Caco-2 (cell line): ENCODE measurements at places on chromosomes 3 and 15. TPM values are rescaled to one million over a fixed set of nuclear protein-coding genes. Genes with fewer than 3 reads are reported as not detected.

- H3K36me3 ChIP-seq = no peaks in the 10 kb centered on the region
- peaks cover 85% of the 10 kb centered on the region for H3K4me1 ChIP-seq
- H3K27me3 ChIP-seq = no peaks in the 10 kb centered on the region
- DNase-seq = no peak
- peak overlapping the region; percentile 83 for H3K27ac ChIP-seq
These were observed 2.8 kb upstream of the VILL start for GRCh38 chr3:37987751-37988179.

GRCh38 chr3:46098319-46098761 is 71.1 kb upstream of the XCR1 start:
- no peak overlapping the region for H3K27ac ChIP-seq
- no peaks in the 10 kb centered on the region for H3K36me3 ChIP-seq

DNA sequence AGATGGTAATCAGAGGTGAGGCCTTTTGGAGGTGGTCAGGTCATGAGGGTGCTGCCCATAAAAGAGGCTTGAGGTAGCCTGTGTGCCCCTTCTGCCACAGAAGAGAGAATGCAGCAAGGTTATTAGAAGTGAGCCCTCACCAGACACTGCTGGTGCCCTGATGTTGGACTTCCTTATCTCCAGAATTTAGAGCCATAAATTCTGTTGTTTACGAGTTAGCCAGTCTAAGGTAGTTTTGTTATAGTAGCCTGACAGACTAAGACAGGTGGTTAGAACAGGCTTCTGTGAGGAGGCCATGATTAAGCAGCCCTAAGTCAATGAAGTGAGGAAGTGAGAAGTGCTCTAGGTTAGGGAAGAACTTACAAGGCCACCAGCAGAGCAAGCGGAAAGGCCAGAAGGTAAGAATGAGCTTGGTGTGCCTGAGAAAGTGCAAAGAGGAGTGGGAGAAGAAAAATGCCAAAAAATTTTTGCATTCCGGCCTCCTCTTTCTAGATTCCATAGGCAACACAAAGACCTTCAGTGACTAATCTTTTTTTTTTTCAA is 44.2 kb upstream of the STT3B start:
- H3K4me3 ChIP-seq = no peak overlapping the region
- peak overlapping the region; percentile 46 for H3K27ac ChIP-seq
- no peaks in the 10 kb centered on the region for H3K36me3 ChIP-seq
- peaks cover 38% of the 10 kb centered on the region for H3K4me1 ChIP-seq
- peak; percentile 20 for DNase-seq

DNA sequence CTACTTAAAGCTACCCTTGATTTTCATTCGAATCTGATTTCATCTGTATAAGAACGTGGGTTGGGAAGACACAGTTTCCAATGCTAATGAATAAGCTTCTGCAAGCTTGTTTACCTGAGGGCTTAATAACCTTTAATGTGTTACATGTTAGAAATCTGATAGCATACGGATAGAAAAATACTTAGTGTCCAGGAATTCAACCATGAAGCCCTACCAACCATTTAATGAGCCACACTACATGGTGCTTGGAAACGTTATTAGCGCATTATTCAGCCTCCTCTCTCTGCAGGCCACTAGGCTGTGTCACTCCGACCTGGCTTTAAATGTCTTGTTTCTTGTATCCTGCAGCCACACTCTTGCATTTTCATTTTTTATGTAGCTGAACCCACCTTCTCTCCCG is 1.6 kb downstream of the FAM81A start:
- H3K36me3 ChIP-seq = no peaks in the 10 kb centered on the region
- H3K27ac ChIP-seq = no peak overlapping the region

DNA sequence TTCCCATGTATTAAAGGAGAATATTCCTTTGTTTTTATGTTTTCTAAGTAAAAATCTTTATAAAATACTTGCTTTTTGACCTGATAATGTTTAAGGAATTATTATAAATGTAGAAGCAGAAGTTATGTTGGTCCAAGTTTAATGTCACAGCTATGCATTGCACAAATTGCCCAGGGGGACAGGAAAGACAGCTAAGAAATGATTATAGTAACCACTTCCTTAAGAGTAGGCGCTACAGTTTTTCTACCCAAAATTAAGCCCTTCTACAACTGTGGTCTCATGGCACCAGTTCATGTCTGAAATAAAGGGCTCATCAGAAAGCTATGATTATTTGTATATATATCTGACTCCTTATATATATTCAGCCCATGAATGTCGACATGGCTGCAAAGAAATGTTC is 176.4 kb downstream of the GBE1 start:
- H3K27me3 ChIP-seq = no peaks in the 10 kb centered on the region
- no peak overlapping the region for H3K27ac ChIP-seq
- no peak overlapping the region for H3K4me3 ChIP-seq
- H3K4me1 ChIP-seq = no peaks in the 10 kb centered on the region

- H3K4me1 ChIP-seq = peaks cover 9% of the 10 kb centered on the region; the same call in 1 of the 2 replicates
- H3K36me3 ChIP-seq = no peaks in the 10 kb centered on the region; the same call in 1 of the 2 replicates
- DNase-seq = no peak
- peak overlapping the region; percentile 83 for H3K4me3 ChIP-seq
- no peaks in the 10 kb centered on the region for H3K27me3 ChIP-seq
These were observed 11.8 kb downstream of the XXYLT1 start for GRCh38 chr3:195259154-195259474.

DNA sequence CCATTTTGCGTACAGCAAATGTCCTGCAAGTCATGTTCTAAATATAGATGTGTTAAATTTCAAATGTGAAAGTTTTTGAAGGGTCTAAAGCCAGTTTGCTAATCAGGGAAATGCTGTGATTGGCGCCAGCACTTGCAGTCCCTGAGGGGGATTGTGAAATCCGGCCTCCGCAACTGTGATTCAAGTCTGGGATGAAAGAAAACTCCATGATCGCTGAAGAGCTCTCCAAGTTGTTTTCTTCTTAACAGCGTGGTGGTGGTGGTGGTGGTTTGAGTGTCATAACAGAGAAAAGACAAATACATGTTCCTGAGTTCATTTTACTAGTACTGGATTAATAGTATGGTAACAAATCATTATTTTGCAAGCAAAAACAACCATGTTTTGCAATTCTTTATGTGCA is 51.8 kb downstream of the MITF start:
- no peaks in the 10 kb centered on the region for H3K36me3 ChIP-seq
- peaks cover 7% of the 10 kb centered on the region; the same call in 1 of the 2 replicates for H3K4me1 ChIP-seq
- DNase-seq = no peak
- no peak overlapping the region for H3K27ac ChIP-seq

DNA sequence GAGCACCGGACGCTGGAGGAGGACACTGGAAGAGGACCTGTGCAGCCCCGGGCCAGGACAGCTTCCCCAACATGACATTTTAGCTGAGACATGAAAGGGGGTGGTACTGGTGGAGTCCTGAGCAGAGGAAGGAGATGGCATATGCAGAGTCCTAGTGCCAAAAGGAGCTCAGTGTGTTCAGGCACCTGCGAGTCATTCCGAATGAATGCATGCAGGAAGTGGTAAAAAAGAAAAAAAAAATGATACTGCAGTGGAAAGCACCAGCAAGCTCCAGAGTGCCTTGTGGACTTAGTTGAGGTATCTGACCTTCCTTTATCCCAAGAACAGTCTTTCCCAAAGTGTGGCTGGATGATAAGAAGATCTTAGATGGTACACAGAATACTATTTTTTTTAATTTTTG is 6.6 kb upstream of the ZNF148 start:
- no peak overlapping the region for H3K4me3 ChIP-seq
- no peak overlapping the region for H3K27ac ChIP-seq
- H3K4me1 ChIP-seq = peaks cover 16% of the 10 kb centered on the region
- DNase-seq = peak; percentile 37
- H3K27me3 ChIP-seq = no peaks in the 10 kb centered on the region

GRCh38 chr15:100484443-100484842 is 44.3 kb downstream of the CERS3 start:
- H3K27me3 ChIP-seq = no peaks in the 10 kb centered on the region
- no peaks in the 10 kb centered on the region for H3K36me3 ChIP-seq
- H3K27ac ChIP-seq = no peak overlapping the region
- H3K4me1 ChIP-seq = no peaks in the 10 kb centered on the region
- H3K4me3 ChIP-seq = no peak overlapping the region
- DNase-seq = no peak

CALML4 gene
- 19.5 and 26.4 TPM in 2 replicates for total RNA-seq

DNA sequence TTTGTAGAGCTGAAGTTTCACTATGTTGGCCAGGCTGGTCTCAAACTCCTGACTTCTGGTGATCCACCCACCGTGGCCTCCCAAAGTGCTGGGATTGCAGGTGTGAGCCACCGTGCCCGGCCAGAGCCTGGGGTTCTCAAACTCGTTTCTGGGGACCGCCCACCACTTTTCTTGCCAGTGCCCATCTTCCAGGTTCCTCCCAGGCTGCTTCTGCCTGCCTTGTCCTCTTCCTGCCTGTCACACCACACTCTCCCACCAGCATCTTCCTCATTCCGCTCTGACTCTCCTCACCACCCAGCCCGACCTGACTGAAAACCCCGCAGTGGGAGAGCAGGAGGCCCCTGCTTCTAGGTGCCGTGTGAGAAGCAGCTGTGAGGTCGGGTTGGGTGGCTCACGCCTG is 3.1 kb upstream of the DYNLT2B start:
- no peaks in the 10 kb centered on the region for H3K27me3 ChIP-seq
- H3K4me1 ChIP-seq = no peaks in the 10 kb centered on the region
- no peak overlapping the region for H3K27ac ChIP-seq
- no peak overlapping the region for H3K4me3 ChIP-seq
- no peaks in the 10 kb centered on the region for H3K36me3 ChIP-seq

FHIT gene
- 5.4 and 8.3 TPM in 2 replicates for total RNA-seq

- H3K4me3 ChIP-seq = no peak overlapping the region
- H3K27ac ChIP-seq = no peak overlapping the region
- no peaks in the 10 kb centered on the region for H3K27me3 ChIP-seq
- DNase-seq = no peak
These were observed 535.8 kb downstream of the TBL1XR1 start for GRCh38 chr3:176661432-176661964.

- H3K27ac ChIP-seq = no peak overlapping the region
- no peak overlapping the region for H3K4me3 ChIP-seq
- no peaks in the 10 kb centered on the region for H3K36me3 ChIP-seq
- no peaks in the 10 kb centered on the region for H3K27me3 ChIP-seq
These were observed 9.6 kb upstream of the FOXP1 start for GRCh38 chr3:71593106-71593505.

- no peak overlapping the region for H3K4me3 ChIP-seq
- H3K36me3 ChIP-seq = no peaks in the 10 kb centered on the region
- no peak for DNase-seq
- H3K27ac ChIP-seq = peak overlapping the region; percentile 42
These were observed 30.3 kb upstream of the SPESP1 start for GRCh38 chr15:68900027-68900426.

GRCh38 chr15:34581043-34581365 is 2.4 kb downstream of the GOLGA8B start:
- peaks cover 4% of the 10 kb centered on the region; the same call in 1 of the 2 replicates for H3K4me1 ChIP-seq
- H3K4me3 ChIP-seq = no peak overlapping the region
- no peak overlapping the region for H3K27ac ChIP-seq
- no peaks in the 10 kb centered on the region; the same call in 1 of the 2 replicates for H3K27me3 ChIP-seq
- no peak for DNase-seq
- H3K36me3 ChIP-seq = no peaks in the 10 kb centered on the region

DNA sequence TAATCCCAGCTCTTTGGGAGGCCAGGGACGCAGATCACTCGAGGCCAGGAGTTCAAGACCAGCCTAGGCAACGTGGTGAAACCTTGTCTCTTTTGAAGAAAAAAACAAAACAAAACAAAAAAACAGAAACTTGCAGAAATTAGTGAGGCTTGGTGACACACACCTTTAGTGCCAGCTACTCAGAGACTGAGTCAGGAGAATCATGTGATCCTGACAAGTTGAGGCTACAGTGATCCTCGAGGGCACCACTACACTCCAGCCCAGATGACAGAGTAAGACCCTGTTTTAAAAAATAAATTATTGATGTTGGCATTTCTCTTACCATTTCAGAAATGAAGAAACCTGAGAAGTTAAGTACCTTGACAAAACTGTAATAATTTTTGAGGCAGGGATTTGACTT is 44.6 kb upstream of the CCNB2 start:
- H3K27ac ChIP-seq = no peak overlapping the region
- no peaks in the 10 kb centered on the region for H3K27me3 ChIP-seq
- no peaks in the 10 kb centered on the region for H3K4me1 ChIP-seq
- no peak for DNase-seq

GRCh38 chr3:4053975-4054374 is 249.2 kb upstream of the SETMAR start:
- H3K36me3 ChIP-seq = no peaks in the 10 kb centered on the region
- no peak for DNase-seq
- no peak overlapping the region for H3K4me3 ChIP-seq
- no peaks in the 10 kb centered on the region for H3K27me3 ChIP-seq

DNA sequence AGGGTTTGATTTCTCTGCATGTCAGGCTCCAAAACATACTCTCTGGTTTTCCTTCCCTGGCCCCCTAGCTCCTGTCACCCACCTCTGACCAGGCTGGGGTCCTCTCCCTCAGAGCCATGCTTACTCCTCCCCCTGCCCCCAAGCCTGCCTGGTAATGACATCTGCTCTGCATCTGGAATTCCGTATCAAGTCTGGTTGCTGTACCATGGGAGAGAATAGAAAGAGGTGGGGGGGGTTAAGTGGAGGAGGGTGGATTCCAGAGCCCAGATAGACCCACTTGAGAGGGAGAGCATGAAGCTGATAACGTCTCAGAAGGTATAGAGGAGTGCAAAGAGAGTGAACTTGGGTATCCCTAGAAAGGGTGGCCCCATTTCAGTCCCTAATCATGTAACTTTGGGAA is 4.2 kb downstream of the IGDCC4 start:
- no peaks in the 10 kb centered on the region for H3K27me3 ChIP-seq
- no peaks in the 10 kb centered on the region for H3K36me3 ChIP-seq
- H3K27ac ChIP-seq = no peak overlapping the region

CKMT1B gene
- total RNA-seq = 0.93 and 1.6 TPM in 2 replicates

TM4SF18 gene
- not detected in 2 replicates for total RNA-seq

- no peaks in the 10 kb centered on the region for H3K27me3 ChIP-seq
- H3K4me1 ChIP-seq = no peaks in the 10 kb centered on the region
- H3K4me3 ChIP-seq = no peak overlapping the region
- no peaks in the 10 kb centered on the region for H3K36me3 ChIP-seq
These were observed 30.7 kb downstream of the IDH3A start for GRCh38 chr15:78179906-78180305.

PLIN1 gene
- total RNA-seq = not detected in 2 replicates

KIF7 gene
- total RNA-seq = 8.2 TPM in 2 replicates

GLDN gene
- 0.82 and 1.1 TPM in 2 replicates for total RNA-seq

- no peak overlapping the region for H3K27ac ChIP-seq
- no peaks in the 10 kb centered on the region for H3K36me3 ChIP-seq
- no peak overlapping the region for H3K4me3 ChIP-seq
- H3K4me1 ChIP-seq = no peaks in the 10 kb centered on the region
- no peak for DNase-seq
These were observed 84.2 kb downstream of the LRRC49 start for GRCh38 chr15:70976851-70977250.

GRCh38 chr15:45456212-45457106 is 66.1 kb downstream of the SLC30A4 start:
- no peak overlapping the region for H3K4me3 ChIP-seq
- no peaks in the 10 kb centered on the region for H3K27me3 ChIP-seq
- no peaks in the 10 kb centered on the region for H3K36me3 ChIP-seq
- DNase-seq = peak; percentile 59
- H3K4me1 ChIP-seq = peaks cover 15% of the 10 kb centered on the region

FBXL22 gene
- 0.97 TPM in 1 of 2 replicates, not detected in the other for total RNA-seq

HAUS2 gene
- total RNA-seq = 35.7 and 36.9 TPM in 2 replicates
